ENCODE measurements at places on chromosomes 11 and 22. TPM values are rescaled to one million over a fixed set of nuclear protein-coding genes. Genes with fewer than 3 reads are reported as not detected.

DNA sequence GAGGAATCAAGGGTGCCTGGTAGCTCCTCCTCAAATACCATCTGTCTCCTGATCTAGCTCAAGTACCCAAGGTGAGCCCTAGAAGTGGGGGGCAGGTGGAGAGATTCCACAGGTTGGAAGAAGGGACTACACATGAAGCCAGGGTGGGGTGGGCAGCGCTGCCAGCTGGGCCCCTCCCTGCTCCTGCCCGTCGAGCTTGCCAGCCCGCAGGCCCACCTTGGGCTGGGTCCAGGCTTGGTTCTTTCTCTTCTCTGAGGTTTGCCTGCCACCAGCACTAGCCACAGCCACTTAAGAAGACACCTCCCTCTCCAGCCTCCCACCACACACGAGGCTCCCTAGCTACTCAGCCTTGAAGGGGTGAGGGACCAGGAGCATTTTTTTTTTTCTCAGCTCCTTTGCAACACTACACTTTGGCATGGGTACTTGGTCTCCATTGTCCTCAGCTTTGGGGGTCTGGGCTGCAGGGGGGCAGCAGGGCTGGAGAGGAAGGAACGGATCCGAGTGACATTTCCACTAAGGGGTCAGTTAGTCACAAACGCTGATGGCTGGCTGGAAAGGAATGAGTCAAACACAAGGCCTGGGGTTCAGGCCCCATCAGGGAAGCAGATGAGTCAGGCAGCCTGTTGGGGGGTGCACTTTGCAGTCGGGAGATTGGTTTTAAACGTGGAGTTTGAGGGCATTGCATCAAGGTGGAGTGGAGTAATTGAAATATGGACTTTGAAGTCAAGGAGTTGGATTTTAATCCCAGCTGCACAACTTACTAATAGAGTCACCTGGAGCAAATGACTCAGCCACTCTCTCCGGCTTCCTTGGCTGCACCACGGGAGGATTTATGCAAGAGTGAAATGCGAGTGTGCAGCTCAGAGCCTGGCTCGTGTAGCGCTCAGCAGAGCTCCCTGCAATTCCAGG is 7.4 kb upstream of the NPTXR start:
- H3K36me3 ChIP-seq: no peaks in the 10 kb centered on the region
- no peak for DNase-seq
- no peak overlapping the region for H3K27ac ChIP-seq

DNA sequence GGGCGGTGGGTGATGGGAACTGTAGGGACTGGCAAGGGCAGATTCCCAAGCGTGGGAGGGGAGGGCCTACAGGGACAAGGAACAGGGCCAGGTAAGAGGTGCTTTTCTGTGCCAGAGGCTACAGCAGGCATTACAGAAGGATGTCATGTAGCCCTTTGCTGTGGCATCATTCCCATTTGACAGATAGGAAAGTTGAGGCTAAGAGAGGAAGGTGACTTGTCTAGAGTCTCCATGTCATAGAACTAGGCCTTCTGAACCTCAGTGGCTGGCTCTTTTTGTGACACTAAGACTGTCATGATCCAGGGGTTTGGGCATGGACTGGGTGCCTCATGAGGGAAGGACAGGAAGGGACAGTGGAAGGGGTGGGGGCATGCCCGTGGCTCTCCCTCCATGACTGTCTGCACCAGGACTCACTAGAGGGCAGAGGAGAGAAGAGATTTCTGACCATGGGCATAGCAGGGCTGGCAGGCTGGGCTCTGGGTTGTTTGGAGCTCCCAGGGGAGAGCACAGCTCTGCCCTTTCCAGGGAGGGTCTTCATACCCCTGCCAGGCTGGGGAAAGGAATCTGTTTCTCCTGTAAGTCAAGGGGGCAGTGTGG is 3.2 kb downstream of the MMP11 start:
- no peak overlapping the region for H3K4me3 ChIP-seq
- peaks cover 10% of the 10 kb centered on the region for H3K4me1 ChIP-seq
- H3K27me3 ChIP-seq: peaks cover 17% of the 10 kb centered on the region
- no peaks in the 10 kb centered on the region for H3K36me3 ChIP-seq
- no peak overlapping the region for H3K27ac ChIP-seq

The ZPR1 gene
- 58.3 TPM for total RNA-seq

DNA sequence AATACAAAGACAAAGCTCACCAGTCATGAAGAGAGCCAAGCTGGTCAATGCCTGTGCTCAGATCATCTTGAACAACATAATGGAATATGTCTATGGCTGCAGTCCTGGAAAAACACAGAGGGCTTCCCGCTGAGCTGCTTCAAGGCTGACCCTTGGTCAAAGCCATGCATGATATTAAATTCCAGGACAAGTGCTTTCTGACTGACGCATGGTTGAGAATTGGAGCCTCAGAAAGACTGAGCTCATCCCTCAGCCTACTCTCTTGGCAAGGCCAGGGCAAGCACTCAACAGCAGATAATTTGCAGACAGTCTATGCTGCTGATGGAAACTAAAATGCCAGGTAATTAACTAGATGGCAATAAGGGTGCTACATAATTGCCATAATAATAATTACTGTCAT is 89.2 kb downstream of the GALNT18 start:
- DNase-seq: no peak
- no peaks in the 10 kb centered on the region for H3K36me3 ChIP-seq
- H3K27me3 ChIP-seq: no peaks in the 10 kb centered on the region
- H3K4me1 ChIP-seq: no peaks in the 10 kb centered on the region

The RTN4R gene
- 4.0 TPM for total RNA-seq

DNA sequence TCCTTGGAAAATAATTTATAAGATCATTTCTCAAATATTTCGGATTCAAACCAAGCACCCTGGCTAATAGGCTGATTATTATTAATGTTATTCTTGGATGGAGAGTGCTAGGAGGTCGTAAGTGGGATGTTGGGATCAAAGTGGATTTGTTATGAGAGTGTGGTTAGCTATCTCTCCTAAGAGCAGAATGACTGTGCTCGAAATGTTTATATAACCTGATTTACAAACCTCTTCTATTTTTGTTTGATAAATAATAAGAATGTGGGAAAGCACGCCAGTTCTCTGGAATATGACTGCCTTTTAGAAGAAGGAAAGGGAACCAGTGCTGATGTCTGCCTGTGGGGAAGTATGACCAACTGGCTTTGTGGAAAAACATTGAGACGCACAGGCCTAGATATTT is 527.5 kb downstream of the NTM start:
- H3K36me3 ChIP-seq: no peaks in the 10 kb centered on the region
- no peaks in the 10 kb centered on the region for H3K27me3 ChIP-seq
- no peak overlapping the region for H3K27ac ChIP-seq
- H3K4me3 ChIP-seq: no peak overlapping the region

- H3K4me3 ChIP-seq: no peak overlapping the region
- H3K27me3 ChIP-seq: no peaks in the 10 kb centered on the region
Observed at GRCh38 chr11:34507156-34507555, 6.4 kb downstream of the ELF5 start.

- no peak for DNase-seq
- H3K36me3 ChIP-seq: no peaks in the 10 kb centered on the region
- H3K4me3 ChIP-seq: no peak overlapping the region
- no peak overlapping the region for H3K27ac ChIP-seq
- peaks cover 12% of the 10 kb centered on the region for H3K27me3 ChIP-seq
Observed at GRCh38 chr11:76689313-76690260, 19.0 kb upstream of the LRRC32 start.

- peak overlapping the region; percentile 82 for H3K4me3 ChIP-seq
- peaks cover 7% of the 10 kb centered on the region for H3K27me3 ChIP-seq
- H3K4me1 ChIP-seq: peaks cover 30% of the 10 kb centered on the region
- peaks cover 29% of the 10 kb centered on the region for H3K36me3 ChIP-seq
Observed at GRCh38 chr11:112225753-112226061, 521 bp upstream of the PTS start.

- no peak overlapping the region for H3K4me3 ChIP-seq
- H3K27me3 ChIP-seq: peaks cover 2% of the 10 kb centered on the region
- H3K4me1 ChIP-seq: peaks cover 7% of the 10 kb centered on the region
- no peak for DNase-seq
- no peaks in the 10 kb centered on the region for H3K36me3 ChIP-seq
Observed at GRCh38 chr11:43269254-43269918, 42.4 kb upstream of the API5 start.

The OR8D4 gene
- total RNA-seq: not detected

DNA sequence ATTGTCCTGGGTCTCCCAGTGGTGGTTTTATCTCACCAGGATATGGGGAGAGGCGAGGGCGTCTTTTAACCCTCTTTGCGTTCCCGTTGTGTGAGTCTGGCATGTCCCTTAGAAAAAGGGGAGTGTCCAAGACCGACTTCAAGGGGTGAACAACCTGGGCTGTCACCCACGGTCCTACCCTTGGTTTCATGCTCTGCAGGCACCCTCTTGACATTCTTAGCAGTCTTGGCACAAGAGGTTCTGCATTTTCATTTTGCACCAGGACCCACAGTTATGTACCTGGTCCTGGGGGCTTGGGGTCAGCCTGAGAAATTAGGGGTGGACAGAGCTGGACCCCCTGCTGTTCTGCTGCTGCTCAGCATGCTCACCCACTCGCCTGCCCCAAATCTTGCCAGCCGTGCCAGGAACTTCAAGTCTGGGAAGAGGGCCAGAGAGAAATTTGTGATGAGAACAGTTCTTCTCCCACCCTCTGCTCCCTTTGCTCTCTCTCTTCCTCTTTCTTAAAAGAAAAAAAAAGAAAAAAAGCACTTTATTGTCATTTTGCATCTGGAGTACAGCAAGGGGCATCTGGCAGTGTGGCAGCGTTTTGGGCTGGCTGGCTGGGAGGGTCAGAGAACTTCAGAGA is 471.2 kb downstream of the MIAT start:
- H3K4me1 ChIP-seq: no peaks in the 10 kb centered on the region
- H3K27ac ChIP-seq: no peak overlapping the region
- no peak for DNase-seq
- H3K36me3 ChIP-seq: no peaks in the 10 kb centered on the region
- H3K27me3 ChIP-seq: peaks cover 34% of the 10 kb centered on the region

The CASP5 gene
- total RNA-seq: not detected

- H3K27me3 ChIP-seq: no peaks in the 10 kb centered on the region
- H3K36me3 ChIP-seq: no peaks in the 10 kb centered on the region
- no peaks in the 10 kb centered on the region for H3K4me1 ChIP-seq
- no peak overlapping the region for H3K27ac ChIP-seq
- DNase-seq: no peak
Observed at GRCh38 chr11:27902981-27903624, 202.8 kb upstream of the BDNF start.

DNA sequence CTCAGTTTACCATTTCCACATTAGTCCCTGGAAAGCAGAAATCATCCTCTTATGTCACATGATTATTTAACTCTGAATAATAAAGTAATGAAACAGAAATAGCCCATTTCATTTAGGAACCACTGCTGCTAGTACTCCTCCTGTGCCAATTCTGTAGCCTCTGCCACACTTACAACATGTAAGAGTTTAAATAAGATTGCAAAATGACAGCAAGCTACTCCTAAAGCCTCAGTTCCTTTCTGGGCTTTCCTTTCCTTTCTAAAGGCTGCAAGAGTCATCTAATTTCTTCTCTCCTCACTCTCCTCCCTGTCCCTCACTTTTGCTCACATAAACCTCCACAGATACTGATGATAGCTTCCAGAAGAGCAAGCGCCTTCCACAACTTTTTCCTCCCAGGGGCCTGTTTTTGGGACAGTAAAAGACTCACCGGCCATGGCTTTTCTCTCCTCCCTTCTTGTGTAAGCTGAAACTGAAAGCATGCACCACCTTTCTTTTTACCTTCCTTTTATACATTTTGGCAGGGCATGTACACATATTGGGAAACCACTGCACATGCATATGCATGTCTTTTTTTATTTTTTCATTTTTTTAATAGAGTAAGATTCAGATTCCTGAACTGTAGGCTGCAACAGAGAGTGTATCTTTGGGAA is 38.5 kb downstream of the CARD18 start:
- H3K27me3 ChIP-seq: no peaks in the 10 kb centered on the region
- H3K27ac ChIP-seq: peak overlapping the region; percentile 95
- H3K4me1 ChIP-seq: peaks cover 35% of the 10 kb centered on the region
- H3K36me3 ChIP-seq: peaks cover 26% of the 10 kb centered on the region
- peak; percentile 11 for DNase-seq

DNA sequence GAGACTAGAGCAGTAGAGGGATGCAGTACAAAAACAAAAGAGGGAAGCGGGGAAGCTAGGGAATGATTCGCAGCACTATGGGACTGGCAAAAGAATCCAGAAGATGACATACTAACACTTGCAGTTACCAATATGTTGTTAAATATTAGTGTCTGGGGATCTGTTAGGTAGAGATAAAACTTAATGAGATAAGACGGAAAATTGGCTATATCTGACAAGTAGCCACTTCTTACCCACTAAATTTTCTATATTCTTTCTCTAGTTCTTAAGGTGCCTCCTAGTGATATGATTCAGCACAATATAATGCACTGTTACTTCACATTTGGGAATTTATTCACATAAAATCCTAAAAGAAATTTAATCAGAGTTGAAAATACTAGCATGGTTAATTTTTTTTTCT is 30.8 kb downstream of the CCDC90B start:
- peaks cover 2% of the 10 kb centered on the region for H3K27me3 ChIP-seq
- H3K36me3 ChIP-seq: peaks cover 4% of the 10 kb centered on the region
- no peak overlapping the region for H3K4me3 ChIP-seq
- no peak for DNase-seq

The ACTN3 gene
- not detected for total RNA-seq

DNA sequence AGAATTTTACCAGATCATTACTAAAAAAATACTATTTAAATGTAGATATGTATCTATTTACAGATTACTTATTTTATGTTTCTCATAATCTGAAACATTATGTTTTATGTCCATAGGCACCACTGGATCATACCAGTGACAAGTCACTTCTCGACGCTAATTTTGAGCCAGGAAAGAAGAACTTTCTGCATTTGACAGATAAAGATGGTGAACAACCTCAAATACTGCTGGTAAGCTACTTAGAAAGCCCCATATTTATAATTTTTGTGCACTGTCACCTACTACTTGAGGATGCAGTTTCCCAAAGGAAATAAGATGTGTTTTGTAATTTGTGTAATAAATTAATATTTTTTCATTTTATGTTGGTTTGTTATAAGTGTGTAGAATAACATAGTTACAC is 42.6 kb downstream of the USP47 start:
- H3K4me1 ChIP-seq: peaks cover 19% of the 10 kb centered on the region
- no peak overlapping the region for H3K27ac ChIP-seq
- no peaks in the 10 kb centered on the region for H3K27me3 ChIP-seq
- peaks cover 51% of the 10 kb centered on the region for H3K36me3 ChIP-seq
- H3K4me3 ChIP-seq: no peak overlapping the region
- DNase-seq: no peak

DNA sequence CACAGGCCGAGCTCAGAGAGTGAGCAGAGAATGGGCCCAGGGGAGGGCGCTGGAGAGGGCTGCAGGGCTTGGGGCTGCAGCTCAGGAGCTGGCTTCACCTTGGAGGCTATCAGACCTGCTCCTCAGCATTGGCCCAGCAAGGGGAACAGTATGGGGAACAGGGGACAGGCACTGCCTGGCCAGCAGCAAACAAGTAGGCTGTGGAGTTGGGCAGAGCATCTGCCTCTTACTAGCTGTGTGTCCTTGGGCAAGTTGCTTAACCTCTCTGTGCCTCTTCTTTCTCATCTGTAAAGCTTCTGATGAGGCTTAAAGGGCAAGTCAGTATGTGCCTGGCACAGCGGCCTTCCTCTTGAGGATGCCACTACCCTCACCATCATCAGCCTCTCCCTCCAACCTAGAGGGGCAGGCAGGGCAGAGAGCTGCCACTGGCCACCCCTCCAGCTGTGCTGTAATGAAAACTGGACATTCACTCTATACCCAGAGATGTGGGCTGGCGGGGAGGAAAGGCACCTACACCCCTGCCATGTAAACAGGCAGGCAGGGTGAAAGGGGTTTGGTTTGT is 7.5 kb upstream of the CDKN1C start:
- no peaks in the 10 kb centered on the region for H3K36me3 ChIP-seq
- H3K4me3 ChIP-seq: peak overlapping the region; percentile 80
- peaks cover 30% of the 10 kb centered on the region for H3K4me1 ChIP-seq
- peak overlapping the region; percentile 85 for H3K27ac ChIP-seq
- no peaks in the 10 kb centered on the region for H3K27me3 ChIP-seq
- peak; percentile 56 for DNase-seq

GRCh38 chr11:11983427-11983826 is 25.0 kb downstream of the DKK3 start:
- no peaks in the 10 kb centered on the region for H3K36me3 ChIP-seq
- peaks cover 6% of the 10 kb centered on the region for H3K4me1 ChIP-seq
